ENCODE measurements at places on chromosomes 4 and X. TPM values are rescaled to one million over a fixed set of nuclear protein-coding genes. Genes with fewer than 3 reads are reported as not detected.
A peak's percentile ranks its signal among the peaks of the same experiment; 100 is the strongest.

PABPC1L2B gene
- total RNA-seq = not detected

GRCh38 chrX:101080326-101081124, 1.8 kb downstream of the TMEM35A start:
- H3K4me1 ChIP-seq = no peaks in the 10 kb centered on the region
- H3K27me3 ChIP-seq = no peaks in the 10 kb centered on the region
- H3K27ac ChIP-seq = no peak overlapping the region
- DNase-seq = no peak
- H3K4me3 ChIP-seq = peak overlapping the region; percentile 70
- no peaks in the 10 kb centered on the region for H3K36me3 ChIP-seq

HTN3 gene
- total RNA-seq = not detected

DNA sequence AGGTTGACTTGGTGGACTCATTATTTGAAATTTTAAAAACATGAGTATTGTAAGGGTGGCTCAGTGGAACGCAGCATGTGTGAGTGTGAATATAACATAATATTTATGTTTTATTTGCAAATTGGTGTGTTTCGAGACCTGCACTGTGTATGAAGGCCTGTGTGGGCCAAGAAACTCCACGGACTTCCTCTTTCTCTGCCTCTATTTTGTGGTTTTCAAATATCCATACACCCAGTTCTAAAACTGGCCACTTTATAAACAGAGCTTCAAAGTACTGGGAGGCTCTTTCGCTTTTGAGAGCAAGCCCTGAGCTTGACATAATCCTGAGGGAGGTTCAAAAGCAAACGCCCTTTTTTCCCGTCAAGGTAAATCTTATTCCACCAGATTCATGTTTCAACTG, 187.7 kb downstream of the GPAT3 start:
- no peak overlapping the region for H3K4me3 ChIP-seq
- H3K36me3 ChIP-seq = no peaks in the 10 kb centered on the region
- H3K4me1 ChIP-seq = no peaks in the 10 kb centered on the region

GPC3 gene
- total RNA-seq = 45.5 TPM

CXCL9 gene
- total RNA-seq = not detected

BBS7 gene
- total RNA-seq = 22.5 TPM

LINC00632 gene
- 2.1 TPM for total RNA-seq

GRCh38 chr4:72935462-72935861, 134.1 kb downstream of the COX18 start:
- DNase-seq = no peak
- no peaks in the 10 kb centered on the region for H3K27me3 ChIP-seq
- no peak overlapping the region for H3K27ac ChIP-seq
- no peaks in the 10 kb centered on the region for H3K4me1 ChIP-seq

PCDH7 gene
- total RNA-seq = 9.0 TPM

- H3K27ac ChIP-seq = no peak overlapping the region
- H3K27me3 ChIP-seq = no peaks in the 10 kb centered on the region
- H3K36me3 ChIP-seq = no peaks in the 10 kb centered on the region
- H3K4me3 ChIP-seq = no peak overlapping the region
Measured at GRCh38 chr4:21507439-21507838, 441.1 kb downstream of the KCNIP4 start.

DNA sequence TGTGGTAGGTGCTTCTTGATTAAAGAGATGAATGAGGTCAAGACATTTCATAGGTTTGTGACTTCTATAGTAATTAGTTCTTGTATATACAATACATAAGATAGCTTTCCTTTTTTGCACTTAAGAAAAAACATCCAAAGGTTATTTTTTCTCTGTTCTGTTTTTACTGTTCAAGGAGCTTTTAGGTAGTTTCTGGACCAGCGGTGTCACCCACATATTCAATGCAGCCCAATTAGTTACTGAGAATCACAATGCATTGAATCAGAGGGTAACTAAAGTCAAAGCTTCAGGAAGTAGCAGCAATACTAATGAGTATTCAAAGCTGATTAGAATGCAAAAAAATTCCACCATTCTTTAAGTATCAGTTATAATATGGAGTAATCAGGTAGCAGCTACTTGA, 211.6 kb downstream of the SH2D1A start:
- H3K36me3 ChIP-seq = no peaks in the 10 kb centered on the region
- DNase-seq = no peak
- no peak overlapping the region for H3K27ac ChIP-seq

- H3K4me3 ChIP-seq = no peak overlapping the region
- no peak for DNase-seq
- peaks cover under 1% of the 10 kb centered on the region for H3K27me3 ChIP-seq
Measured at GRCh38 chrX:23327104-23327503, 7.5 kb upstream of the PTCHD1 start.

SFRP2 gene
- total RNA-seq = 1.8 TPM

DNA sequence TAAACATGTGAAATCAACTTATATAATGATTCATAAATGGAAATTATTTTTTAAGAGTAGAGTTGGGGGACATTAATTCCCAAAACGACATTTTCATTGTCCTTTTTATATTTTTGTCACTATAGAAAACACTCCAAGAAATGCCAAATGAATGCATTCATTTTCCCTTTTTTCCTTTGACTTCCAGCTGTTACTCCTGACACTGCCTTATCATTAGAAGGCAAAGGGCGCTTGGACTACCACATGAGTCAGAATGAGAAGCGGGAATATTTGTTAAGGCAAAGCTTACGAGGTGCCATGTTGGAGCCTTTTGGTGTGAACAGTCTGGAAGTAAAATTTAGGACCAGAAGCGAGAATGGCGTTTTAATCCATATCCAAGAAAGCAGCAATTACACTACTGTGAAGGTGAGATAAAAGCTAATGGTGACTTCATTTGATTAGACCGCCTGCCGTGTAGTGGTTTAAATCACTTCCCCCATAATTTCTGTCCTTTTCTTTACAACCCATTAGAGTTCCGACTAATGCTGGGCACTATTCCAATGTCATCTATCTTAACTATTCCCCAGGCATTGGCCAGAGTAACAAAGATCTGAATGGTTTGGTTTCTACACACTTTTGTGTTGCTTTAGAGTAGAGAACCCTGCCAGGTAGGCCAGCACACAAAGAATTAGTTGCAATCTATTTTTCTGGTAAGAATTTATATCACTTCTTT, 166.7 kb downstream of the FAT4 start:
- H3K27me3 ChIP-seq = no peaks in the 10 kb centered on the region
- no peak overlapping the region for H3K27ac ChIP-seq
- H3K4me3 ChIP-seq = no peak overlapping the region
